ENCODE measurements at places on chromosomes 3 and 15. TPM values are rescaled to one million over a fixed set of nuclear protein-coding genes. Genes with fewer than 3 reads are reported as not detected.

TRH gene
- total RNA-seq = not detected

OXSR1 gene
- total RNA-seq = 46.1 TPM

FBXO40 gene
- total RNA-seq = not detected

MYRIP gene
- not detected for total RNA-seq

TM4SF18 gene
- total RNA-seq = not detected

PRSS50 gene
- total RNA-seq = not detected

NMD3 gene
- total RNA-seq = 40.7 TPM

PAQR5 gene
- total RNA-seq = 0.59 TPM

All from natural killer cell (primary cell).